Heart right ventricle (tissue), 16 donors: ENCODE measurements at places on chromosomes 11 and 22.
A peak's percentile ranks its signal among the peaks of the same experiment; 100 is the strongest.

GRCh38 chr11:96465512-96465911 lies 75.7 kb downstream of the JRKL start:
- DNase-seq: no peak

DNA sequence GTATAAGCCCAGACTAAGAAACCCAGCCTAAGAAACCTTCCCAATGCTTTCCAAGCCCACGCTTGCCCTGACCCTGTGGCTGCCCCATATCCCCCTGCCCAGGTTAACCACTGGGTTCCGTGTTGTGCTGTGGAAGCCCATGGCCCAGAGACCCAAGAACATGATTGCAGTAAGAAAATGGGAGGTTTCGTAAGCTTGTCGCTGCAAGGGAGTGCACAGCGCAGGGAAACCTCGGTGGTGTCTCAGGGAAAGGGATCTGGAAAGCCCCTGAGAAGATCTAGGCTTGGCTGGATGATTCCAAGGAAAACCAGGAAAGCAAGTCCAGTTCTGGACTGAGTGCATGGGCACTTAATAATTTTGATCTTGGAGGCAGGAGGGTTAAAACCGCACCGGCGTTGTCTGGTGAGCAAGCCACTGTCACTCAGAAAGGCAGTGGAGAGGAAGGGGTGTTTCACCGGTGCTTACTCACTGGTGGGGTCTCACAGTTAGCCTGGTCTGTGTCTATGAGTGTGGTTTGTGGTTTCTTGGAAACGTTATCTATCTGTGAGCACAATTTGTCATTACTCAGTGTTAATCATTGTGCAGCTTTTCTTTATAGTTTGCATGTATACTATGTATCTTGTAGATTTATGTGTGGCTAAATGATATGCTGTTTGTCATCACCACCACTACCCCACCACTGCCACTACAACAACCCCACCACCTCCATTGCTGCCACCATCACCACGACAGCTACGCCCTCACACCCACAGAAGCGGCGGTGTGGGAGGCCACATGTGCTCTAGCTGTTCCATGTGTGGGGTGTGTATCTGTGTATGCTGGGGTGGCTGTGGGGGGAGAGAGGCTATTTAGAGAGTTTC lies 53.3 kb upstream of the PRDM11 start:
- DNase-seq: no peak

- DNase-seq: no peak
These were observed 15.7 kb upstream of the KCTD14 start for GRCh38 chr11:78038697-78039313.

- DNase-seq: no peak
These were observed 106.4 kb upstream of the FGF3 start for GRCh38 chr11:69925366-69926196.

- DNase-seq: peak; percentile 95
These were observed at the start of gene TMEM86A for GRCh38 chr11:18698341-18699268. Gene TMEM86A, plus strand, starts transcription at chr11:18698779. Its CDS starts 108 bp downstream, at chr11:18698887.

DNA sequence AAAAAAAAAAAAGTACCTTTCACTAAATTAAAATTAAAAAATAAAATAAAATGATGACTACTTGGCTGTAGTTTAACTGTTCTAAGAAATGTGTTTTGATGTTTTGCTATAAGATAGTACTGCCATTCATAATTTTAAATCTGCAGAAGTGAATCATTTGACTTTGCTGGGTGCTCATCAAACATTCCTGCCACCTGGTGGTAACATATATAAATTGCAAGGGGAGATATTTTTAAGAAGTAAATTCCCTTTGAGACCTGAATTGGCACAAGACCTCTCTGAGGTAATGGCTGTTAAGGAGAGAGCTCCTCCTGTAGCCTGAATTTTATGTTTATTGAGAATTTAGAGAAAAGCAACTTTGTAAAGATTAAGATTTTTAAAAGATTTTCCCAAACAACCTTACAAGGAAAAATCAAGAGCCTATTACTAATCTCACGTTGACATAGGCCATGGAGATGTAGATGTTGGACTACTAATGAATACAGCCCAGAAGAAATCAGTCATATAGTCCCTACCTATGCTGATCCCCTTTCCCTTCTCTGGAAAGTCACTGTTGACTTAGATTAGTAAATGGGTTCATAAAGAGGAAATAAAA lies 11.9 kb upstream of the NARS2 start:
- no peak for DNase-seq

DNA sequence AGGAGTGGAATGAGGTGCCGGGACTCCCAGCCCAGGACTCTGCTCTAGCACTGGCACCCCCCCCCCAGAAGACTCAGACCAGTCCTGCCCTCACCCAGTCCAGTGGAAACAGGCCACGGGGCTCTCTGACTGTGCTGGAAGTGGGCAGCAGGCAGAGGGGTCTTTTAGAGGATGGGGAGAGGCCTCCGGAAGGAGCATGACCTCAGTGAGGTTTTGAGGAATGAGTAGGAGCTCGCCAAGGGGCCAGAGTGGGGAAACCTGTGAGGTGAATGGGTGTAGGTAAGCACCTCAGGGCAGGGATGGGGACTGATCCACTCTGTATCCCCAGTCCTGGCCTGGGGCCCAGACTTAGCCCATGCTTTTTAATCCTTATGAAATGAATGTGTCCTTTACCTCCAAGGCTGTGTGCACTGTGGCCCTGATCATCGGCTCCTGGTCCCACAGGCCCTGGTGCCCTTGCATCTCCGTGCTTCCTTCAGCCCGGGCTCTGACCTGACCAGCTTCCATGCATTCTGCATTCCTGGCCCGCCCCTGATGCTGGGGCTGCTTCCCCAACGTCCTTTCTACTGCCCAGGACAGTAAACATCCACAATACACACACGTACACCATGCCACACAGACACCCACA lies 24.4 kb upstream of the RFPL3 start:
- DNase-seq: no peak

- DNase-seq: no peak
These were observed 101.3 kb downstream of the DYNC2H1 start for GRCh38 chr11:103210543-103210942.

DNA sequence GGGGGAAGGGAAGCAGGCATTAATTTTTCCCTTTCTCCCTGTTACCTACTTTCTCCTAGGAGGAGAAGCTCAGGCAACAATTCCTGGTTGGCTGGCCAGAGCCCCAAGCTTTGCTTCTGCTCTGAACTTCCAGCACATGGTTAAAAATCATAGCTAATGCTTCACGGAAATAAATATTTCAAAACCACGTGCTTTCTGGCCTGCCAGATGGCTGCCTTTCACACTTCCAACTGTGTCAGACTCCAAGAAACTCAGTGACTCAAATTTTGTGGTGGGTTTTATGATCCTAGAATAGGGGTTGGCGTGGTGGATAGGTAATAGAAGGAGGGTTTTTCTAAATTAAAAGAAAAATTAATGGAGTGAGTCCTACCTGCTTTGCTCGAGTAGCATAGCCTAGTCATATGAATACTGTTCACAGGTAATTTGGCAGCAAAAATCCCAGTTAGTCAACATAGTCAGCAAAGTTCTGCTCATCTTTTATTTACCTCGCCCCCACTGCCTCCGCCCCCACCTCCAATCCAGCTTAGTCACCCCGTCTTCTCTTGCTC lies 58.6 kb downstream of the SC5D start:
- no peak for DNase-seq

DNA sequence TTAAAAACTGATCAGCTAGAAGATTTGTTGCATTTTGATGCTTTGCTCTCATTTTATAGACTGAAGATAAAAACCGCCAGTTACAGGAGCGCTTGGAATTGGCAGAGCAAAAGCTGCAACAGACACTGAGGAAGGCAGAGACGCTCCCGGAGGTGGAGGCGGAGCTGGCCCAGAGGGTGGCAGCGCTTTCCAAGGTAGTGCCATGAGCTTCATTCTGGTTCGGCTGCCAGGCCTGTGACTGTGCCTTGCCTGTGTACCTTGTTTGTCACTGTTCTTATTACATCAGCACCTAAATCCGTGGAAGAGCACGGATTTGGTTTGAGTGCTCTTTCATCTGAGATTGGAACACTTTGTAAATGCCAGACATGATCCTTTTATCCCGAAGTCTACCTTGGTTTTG lies 61.4 kb downstream of the PPFIA1 start:
- DNase-seq: no peak

GRCh38 chr11:94553938-94554337 lies 10.2 kb downstream of the FUT4 start:
- no peak for DNase-seq

DNA sequence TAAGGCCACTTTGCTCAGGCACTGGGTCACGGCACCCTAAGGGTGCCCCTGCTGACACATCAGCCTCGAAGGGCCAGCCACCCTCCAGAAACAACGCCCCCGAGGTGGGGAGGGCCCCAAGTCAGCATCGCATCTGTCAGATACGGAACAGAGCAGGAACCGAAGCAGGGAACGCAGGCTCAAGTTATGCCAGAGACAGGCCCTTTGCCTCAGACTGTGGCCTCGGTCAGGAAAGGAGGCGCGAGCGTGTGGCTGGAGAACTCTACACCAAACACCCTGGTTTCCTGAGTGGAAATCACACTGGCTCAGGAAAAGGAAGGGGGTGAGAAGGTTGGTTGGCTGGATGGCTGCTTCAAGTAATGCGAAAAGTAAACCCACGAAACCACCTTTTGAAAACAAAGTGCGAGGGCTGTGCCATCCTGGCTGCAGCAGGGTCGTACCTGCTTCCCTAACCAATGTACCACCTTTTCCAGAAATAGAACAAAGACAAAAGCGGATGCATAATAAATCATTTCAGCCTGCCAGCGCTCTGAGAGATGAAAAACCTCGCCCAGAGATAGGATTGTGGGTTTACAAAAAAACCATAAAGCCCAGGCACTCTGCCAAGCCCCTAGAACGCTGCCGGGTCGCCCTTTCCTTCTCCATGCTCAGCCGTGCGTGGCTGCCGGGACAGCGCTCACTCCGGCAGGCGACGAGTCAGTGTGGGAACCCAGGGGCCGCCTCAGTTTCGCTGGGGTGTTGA lies 38.6 kb downstream of the TRMU start:
- peak; percentile 6 for DNase-seq

GRCh38 chr11:2382936-2383851 lies 6.1 kb downstream of the CD81 start:
- DNase-seq: peak; percentile 88

DNA sequence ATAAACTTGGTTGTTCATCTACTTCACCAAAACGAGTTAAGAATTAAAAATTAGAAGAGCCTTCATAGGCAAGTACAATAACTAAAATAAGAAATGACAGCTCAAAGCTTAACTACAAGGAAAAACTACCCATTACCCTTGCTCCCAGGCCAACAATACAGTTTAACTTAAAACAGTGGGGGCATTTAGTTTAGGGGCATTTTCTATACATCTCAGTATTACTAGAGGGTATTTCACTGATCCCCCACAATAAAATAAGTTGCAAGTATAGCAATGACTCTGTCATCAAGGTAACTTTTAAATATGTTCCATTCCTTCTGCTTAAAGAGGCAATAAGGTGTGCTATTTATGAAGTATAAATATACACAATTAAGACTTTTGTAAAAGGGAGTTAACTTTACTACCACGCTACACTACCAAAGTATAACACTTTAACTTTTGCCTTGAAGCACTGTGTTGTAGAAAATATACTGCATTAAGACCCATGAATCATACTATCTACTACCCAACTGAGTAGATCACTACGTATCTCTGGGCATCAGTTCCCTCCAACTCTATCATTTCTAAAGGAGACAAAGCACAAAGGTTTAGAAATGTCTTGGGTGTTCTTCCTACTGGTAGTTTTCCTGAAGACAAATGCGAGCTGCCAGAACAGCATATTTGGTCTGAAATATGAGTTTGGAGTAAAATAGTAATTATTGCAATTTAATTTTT lies 29.8 kb downstream of the CHORDC1 start:
- DNase-seq: no peak

GRCh38 chr11:70628855-70629844 lies 230.8 kb downstream of the CTTN start:
- DNase-seq: peak; percentile 66

DNA sequence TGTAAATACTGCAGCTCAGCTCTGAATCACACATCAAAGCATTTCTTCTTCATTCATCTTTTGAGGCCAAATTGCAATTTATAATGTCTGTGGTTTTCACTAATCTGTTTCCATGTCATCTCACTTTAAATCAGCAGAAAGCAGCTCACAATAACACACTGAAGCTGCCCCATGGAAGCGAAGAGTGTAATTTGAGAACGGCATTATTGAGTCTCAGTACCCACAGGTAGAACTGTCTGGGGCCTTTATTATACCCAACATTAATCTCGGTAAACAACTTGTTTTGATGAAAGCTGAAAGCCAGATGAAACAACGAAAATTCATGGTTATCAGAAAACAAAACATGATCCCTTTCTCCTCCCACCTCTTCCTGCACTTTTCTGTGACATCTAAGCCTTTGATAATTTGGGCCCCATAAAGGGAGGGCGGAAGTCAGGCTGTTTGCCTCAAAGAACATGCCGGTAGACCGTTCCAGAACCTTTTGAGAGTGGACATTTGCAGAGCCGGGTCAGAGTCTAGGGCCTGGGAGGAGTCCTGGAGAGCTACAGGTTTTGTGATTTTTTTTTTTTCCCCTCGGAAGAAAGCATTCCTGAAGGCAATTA lies 68.2 kb upstream of the SESN3 start:
- DNase-seq: no peak

- DNase-seq: peak; percentile 41
These were observed 19.9 kb downstream of the CTNND1 start for GRCh38 chr11:57781529-57781943.

DNA sequence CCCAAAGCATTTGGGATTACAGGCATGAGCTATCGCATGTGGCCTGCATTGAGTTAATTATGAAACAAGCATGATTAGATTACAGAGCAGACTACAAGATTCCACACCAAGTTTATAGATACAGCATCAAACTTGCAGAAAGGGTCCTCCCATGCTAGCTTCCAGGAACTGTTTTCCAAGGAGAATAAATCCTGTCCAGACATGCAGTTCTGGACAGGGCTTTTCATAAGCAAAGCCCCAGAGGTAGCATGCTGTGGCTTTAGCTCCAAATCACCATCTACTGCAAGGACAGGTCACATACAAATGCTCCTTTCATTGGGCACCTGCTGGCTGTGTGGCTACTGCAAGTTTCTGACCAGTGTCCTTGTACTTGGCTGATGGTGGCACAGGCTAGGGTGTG lies 57.1 kb downstream of the HIRA start:
- no peak for DNase-seq

DNA sequence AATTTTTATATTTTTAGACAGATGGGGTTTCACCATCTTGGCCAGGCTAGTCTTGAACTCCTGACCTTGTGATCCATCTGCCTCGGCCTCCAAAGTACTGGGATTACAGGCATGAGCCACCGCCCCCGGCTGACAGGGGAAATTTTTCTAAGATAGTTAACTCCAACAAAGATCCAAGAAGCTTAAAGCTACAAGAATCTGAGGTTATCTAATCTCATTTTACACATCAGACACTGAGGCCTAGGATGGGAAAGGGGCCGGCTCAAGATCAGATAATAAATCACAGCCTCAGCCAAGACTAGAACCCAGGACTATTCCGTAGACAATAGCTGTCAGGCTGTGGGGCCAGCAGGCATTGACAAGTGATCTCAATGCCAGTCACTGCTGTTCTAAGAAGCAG lies 94.0 kb downstream of the AMBRA1 start:
- no peak for DNase-seq
